ENCODE measurements at places on chromosomes 16 and 17. TPM values are rescaled to one million over a fixed set of nuclear protein-coding genes. Genes with fewer than 3 reads are reported as not detected.

MFAP4 gene
- total RNA-seq, result not detected

LPO gene
- total RNA-seq, result not detected

B4GALNT2 gene
- total RNA-seq, result 0.38 TPM

CCL7 gene
- 0.25 TPM for total RNA-seq

KRTAP4-5 gene
- total RNA-seq, result not detected

ATP1B2 gene
- total RNA-seq, result 0.12 TPM
